ENCODE measurements at places on chromosomes 4 and X.

DNA sequence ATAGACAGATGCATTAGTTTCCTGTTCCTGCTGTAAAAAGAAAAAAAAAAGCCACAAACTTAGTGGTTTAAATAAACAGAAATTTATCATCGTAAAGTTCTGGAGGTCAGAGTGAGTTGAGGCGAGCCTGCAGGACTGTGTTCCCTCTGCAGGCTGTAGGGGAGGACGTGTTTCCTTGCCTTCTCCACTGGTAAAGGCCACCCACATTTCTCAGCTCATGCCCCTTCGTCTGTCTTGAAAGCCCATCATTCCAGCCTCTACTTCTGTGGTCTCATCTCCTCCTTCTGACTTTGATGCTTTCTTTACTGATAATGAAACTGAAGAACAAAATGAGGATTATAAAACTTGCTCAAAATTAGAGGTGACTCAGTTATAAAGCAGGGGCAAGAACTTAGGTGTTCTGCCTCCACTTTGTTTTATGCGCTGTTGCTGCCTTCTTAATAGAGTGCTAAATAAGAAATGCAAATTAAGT lies 143.0 kb downstream of the STIM2 start:
- no peak for DNase-seq

- no peak for DNase-seq
Observed at GRCh38 chr4:100042235-100042634, 92.2 kb upstream of the H2AZ1 start.

DNA sequence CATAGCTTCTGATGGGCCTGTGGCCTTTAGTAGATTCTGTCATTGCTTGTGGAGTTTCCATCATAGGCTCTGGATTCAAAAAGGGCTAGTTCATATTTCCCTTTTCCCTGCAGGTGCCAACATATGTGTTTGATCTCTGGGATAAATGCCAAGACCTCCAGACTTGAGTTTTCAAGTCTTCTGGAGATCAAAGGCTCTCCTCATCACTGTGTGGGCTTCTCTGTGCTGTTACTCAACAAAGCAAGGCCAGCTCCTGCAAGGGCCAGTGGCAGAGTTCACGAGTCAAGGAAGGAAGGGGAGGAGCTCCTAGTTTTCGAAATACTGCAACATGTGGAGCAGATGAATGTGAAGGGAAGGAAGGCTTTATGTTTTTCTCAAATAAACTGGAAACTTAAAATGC lies 62.7 kb upstream of the SCML1 start:
- DNase-seq, result peak; percentile 26

DNA sequence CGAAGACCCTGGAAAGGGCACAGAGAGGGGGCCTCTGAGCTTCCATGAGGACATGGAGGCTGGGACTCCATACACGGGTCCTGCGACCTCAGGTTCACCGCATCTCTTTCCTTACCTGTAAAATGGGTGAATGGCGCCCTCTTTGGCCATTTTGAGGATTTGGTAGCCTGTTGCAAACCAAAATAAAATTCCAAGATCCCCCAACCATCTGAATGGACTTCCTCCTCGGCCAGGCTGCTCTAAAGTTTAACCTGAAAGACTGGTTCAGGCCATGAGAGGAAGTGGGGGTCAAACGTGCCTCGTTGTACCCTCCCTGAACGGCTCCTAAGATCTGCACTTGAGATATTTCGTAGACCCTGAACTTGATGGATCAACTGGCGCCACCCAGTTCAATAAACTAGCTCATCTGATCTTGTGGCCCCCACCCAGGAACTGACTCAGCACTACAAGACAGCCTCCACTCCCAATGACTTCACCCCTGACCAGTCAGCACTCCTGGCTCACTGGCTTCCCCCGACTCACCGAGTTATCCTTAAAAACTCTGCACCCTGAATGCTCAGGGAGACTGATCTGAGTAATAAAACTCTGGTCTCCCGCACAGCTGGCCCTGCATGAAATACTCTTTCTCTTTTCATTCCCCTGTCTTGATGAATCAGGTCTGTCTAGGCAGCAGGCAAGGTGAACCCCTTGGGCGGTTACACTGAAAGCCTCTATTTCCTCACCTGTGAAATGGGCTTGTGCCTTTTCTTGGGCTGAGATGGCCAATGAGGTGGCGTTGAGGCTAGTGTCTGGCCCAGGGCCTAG lies 32.9 kb upstream of the GPR78 start:
- DNase-seq, result no peak

DNA sequence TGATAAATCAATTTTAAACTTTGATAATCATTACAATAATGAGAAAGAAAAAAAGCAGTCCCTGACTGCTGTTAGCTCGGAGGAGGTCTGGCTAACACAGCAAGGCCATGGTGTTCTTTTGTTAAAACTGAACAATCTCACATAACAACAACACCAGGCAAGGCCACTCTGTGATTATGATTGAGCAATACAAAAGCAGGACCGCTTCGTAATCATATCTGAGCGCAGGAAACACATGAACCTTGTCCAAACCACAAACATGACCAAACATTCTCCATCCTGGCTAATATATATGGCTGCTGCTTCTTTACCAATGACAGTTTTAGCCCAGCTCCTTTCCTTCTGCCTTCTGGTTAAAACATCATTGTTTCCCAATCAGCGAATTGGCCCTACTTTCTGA lies 76.8 kb upstream of the DDX53 start:
- no peak for DNase-seq

GRCh38 chr4:77432717-77433417 lies 172.8 kb upstream of the CXCL13 start:
- peak; percentile 21 for DNase-seq

- DNase-seq, result no peak
Observed at GRCh38 chr4:147336252-147336651, 144.6 kb upstream of the EDNRA start.

DNA sequence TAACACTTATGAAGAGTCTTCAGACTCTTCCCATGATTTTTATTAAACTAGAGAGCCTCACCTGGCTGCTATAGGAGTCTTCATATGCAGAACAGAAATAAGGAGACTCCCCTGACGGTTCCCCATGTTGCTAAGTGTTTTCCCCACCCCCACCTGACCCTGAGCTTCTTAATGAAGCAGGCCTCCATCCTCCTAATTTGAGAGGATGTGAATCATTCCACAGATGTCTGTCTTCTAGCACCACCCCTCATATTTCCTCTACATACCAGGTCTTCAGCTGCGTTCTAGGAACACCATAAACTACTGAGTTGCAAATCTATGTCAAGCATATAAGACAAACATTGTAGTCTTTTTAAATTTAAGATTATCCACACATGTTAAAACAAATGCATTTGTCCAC lies 36.9 kb downstream of the RP2 start:
- DNase-seq, result no peak

DNA sequence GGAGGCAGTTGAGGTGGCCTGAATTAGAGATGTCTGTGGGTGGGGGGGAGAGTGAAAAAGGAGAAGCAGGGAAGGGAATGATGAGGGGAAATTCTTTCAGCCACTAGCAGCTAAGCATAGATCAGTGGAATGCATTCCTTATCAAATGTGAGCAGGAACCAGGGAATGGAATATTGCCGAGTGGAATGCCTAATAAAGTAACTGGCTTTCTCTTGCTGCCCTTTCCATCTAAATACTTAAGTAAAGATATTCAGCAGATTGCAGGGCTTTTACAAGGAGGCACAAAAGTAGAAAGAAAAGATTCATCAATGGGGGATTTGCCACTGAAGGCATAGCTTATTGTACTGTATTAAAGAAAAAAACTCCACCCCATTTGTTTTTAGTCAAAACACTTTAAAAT lies 263.0 kb upstream of the RPS6KA3 start:
- no peak for DNase-seq

DNA sequence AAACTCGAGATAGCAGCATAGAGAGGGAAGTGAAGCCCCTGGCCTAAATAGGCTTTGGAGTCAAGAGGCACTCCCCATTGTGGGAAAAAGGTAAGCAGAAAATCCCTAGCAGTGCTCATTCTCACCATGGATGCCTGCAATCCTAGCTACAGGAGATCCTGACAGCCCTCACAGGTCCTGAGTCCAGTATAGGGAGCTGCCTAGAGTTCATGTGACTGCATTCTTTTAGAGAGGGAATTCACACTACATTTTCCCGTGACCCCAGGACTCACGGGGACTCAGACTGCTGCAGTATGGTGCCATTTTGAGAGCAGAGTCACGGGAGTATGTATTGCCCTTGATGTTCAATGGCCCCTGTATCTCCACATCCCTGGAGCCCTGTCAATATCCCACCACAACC lies 82.4 kb downstream of the MAGED1 start:
- DNase-seq, result no peak

- DNase-seq, result no peak
Observed at GRCh38 chrX:13387666-13388494, 68.0 kb upstream of the ATXN3L start.

DNA sequence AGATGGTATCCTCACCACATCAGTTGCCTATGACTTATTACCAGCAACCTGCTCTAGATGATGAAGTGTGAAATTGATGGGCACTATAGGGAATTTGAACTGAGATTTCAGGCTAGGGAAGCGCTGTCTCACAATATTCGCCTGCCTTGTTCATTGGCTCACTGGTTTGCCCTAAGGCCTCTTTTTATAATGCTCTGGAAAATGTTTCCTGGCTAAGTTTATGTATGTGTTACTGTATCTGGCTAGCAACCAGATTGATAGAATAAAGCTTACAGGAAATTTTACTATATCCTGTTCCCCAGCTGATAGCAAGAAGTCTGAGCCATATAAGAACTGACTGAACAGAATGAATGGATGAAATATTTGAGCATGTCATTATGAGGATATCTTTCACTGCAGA lies 71.6 kb downstream of the GSTCD start:
- no peak for DNase-seq

GRCh38 chr4:70903291-70903603 lies 1.1 kb downstream of the MOB1B start:
- peak; percentile 25 for DNase-seq

- no peak for DNase-seq
Observed at GRCh38 chr4:113437129-113437528, 324.4 kb downstream of the CAMK2D start.

DNA sequence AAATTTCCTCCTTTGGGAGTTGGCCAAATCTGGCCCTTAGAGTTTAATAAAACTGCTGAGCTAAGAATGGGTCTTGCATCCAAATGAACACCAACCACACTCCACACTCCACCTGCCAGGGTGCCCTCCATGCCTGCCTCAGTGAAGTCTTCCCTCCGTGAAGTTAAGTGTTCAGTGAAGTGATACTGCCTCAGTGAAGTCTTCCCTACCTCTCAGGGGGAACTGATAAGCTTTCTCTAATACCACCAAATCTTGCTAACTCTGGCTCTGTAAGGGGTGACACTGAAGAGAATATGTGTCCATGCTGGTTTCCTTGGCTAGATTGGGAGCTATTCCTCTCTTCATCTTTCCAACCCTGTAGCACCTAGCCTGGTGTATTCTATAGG lies 27.9 kb downstream of the MED28 start:
- DNase-seq, result no peak

DNA sequence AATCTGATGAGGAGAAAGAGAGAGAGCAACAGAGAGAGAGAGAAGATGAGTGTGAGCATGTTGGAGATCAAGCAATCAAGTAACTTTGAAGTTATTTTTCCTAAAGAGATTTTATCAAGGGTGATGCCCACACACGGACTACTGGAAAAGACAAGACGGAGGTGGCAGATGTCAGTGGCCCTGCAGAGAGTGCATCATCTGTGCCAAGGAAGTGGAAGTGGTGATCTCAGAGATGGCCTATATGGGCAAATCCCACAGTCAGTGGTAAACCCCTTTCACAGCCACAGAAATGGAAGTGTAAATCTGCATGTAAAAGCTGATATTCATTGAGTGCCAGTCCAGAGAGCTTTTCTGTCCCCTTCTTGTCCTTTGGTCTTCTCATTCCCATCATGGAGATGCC lies 577.2 kb upstream of the AADAT start:
- DNase-seq, result no peak

DNA sequence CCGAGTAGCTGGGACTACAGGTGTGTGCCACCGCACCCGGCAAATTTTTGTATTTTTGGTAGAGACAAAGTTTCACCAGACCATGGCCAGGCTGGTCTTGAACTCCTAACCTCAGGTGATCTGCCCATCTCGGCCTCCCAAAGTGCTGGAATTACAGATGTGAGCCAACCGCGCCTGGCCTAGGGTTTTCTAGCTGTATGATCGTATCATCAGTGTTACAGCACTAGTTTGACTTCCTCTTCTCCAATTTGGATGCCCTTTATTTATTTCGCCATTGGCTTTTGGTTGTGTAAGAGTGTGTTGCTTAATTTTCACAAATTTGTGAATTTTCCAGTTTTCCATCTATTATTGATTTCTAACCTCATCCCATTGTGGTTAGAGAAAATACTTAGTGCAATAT lies 5.2 kb downstream of the TKTL1 start:
- no peak for DNase-seq

- DNase-seq, result no peak
Observed at GRCh38 chr4:117971403-117971802, 62.9 kb upstream of the NDST3 start.

- no peak for DNase-seq
Observed at GRCh38 chrX:156004740-156005139, 7.2 kb downstream of the IL9R start.

DNA sequence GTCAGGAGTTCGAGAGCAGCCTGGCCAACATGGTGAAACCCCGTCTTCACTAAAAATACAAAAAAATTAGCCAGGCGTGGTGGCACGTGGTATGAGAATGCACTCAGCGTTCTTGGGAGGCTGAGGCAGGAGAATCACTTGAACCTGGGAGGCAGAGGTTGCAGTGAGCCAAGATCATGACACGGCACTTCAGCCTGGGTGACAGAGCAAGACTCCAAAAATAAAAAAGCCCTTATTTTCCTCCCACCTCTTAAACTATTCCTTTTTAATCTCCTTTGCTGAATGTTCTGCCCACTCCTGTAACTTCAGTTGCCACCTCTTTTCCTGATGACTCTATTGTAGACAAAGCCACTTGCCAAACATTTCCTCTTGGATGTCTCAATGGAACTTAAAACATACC lies 72.6 kb downstream of the TAF1 start:
- DNase-seq, result no peak

DNA sequence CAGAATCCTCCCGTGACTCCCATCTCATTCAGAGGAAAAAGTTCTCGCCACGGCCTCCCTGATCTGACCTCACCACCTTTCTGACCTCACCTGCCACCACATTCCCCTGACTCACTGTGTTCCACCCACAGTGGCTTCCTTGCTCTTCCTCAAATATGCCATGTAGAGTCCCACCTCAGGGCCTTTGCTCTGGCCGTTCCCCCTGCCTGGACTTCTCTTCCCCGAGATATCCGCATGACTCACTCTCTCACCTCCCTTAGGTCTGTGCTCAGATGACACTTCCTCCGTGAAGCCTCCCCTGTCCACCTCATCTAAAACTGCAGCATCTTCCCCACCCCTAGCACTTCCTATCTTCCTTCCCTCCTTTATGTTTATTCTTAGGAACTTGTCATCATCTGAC lies 7.2 kb upstream of the TSPYL2 start:
- no peak for DNase-seq

- DNase-seq, result no peak
Observed at GRCh38 chrX:100440006-100440405, 29.9 kb upstream of the PCDH19 start.

GRCh38 chrX:2508648-2509335 lies 8.0 kb upstream of the DHRSX start:
- no peak for DNase-seq

DNA sequence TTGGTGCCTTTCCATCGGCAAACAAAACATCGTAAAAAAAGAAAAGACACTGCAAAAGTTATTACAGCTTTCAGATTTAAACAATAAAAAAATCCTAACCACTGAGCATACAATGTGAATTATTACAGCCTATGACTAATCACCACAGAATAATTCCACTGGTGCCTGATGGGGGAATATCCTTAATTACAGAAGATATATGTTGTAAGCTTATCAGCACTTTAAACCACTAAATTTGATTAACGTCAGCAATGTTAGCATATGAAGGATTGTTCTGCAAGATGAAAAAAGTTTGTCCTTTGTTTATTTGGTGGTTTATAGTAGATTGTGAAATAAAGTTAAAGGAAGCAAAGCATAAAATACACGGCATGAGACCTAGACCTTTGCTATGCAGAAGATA lies 210.2 kb upstream of the ADAMTS3 start:
- no peak for DNase-seq
